Left cardiac atrium (tissue), 4 donors: ENCODE measurements at places on chromosomes 5 and 9.

- no peak for DNase-seq
Observed at GRCh38 chr9:131593091-131593820, 47.9 kb downstream of the PRRT1B start.

DNA sequence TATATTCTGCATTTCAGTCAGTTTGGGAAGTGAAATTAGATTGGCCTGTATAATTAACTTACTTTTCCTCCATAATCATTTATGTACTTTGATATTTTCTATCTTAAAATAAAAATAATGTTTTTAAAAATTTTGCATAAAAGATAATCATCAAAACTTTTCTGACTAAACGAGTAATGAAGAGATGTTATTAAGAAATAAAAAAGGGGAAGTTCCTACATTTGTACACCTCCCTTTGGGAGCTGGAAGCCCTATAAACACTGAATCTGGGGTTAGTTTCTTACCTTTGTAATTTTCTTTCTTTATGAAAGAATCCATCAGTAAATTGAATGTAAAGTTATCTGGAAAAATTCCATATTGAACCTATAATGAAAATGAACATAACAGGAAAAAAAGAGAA, 86.2 kb downstream of the MRPS27 start:
- DNase-seq = no peak

- DNase-seq = no peak
Observed at GRCh38 chr9:34558919-34559623, 30.5 kb downstream of the CNTFR start.

DNA sequence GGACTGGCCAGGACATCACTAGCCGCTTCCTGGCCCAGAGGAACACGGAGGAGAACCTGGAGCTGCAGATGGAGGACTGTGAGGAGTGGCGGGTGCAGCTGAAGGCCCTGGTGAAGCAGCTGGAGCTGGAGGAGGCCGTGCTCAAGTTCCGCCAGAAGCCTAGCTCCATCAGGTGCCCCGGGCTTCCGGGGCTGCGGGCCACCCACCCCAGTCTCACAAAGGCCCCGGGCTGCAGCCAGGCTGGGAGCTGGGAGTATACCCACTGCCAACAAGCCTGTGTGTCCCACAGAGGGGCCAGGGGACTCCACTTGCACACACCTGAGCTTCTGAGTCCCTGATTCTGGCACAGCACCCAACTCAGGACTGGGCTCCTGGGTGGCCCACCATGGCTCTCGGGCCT, 1.7 kb upstream of the RABL6 start:
- no peak for DNase-seq

GRCh38 chr5:10700516-10700915, 60.5 kb downstream of the DAP start:
- no peak for DNase-seq

DNA sequence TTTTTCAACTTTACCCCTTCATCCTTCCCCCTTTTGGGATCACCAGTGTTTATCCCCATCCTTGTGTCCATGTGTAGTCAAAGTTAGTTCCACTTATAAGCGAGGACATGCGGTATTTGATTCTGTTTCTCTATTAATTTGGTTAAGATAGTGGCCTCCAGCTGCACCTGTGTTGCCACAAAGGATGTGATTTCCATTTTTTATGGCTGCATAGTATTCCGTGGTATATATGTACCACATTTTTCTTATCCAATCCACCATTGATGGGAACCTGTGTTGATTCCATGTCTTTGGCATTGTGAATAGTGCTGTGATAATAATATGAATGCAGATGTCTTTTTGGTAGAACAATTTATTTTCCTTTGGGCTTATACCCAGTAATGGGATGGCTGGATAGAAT, 252.4 kb downstream of the ARRDC3 start:
- no peak for DNase-seq

DNA sequence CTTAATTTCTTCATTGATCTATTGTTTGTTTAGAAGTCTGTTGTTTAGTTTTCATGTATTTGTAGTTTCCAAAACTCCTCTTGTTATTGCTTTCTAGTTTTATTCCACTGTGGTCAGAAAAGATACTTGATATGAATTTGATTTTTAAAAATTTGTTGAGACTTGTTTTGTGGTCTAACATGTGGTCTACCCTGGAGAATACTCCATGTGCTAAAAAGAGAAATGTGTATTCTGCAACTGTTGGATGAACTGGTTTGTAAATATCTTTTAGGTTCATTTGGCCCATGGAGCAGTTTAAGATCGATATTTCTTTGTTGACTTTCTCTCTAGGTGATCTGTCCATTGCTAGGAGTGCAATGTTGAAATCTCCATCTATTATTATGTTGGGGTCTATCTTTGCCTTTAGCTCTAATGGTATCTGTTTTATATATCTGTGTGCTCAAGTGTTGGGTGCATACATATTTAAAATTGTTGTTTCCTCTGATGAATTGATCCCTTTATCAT, 150.6 kb upstream of the ATP10B start:
- DNase-seq = no peak

- DNase-seq = no peak
Observed at GRCh38 chr5:69292306-69292705, 40.3 kb downstream of the CCDC125 start.

DNA sequence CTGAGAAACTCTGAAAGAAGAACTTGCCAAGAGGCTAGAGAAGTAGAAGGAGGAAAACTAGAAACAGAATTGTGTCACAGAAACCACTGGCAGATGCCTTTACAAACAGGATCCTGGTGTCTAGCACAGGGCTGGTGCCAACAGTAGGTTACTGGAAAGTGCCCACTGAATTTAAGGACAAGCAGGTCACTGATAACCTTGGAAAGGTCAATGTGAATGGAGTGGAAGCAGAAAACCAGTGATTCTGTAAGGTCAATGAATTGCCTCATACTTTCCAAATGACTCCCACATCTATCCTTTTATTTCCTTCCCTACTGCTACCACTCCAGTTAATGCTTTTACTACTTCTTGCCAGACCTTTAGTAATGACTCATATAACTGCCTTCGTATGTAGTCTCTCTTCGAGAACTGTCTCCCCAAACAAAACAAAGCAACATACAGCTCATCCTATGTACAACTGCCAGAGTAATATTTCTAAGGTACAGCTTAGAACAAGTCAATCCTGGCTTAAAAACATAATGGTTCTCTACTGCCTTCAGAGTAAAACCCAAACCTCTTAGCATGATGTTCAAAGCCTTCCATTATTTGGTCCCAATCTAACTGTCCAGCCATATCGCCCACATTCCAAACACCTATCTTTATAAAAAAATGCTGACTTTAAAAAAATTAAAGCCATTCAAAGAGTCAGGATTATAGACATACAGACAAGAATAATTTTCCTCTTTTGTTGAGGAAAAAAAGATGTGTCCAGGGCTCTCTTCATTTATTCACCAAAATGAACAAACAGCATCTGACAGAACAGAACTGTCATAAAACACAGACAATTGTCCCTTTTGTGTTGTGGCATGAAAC, 52.5 kb downstream of the NR3C1 start:
- no peak for DNase-seq

- no peak for DNase-seq
Observed at GRCh38 chr5:116575326-116576052, 866 bp upstream of the SEMA6A start.

DNA sequence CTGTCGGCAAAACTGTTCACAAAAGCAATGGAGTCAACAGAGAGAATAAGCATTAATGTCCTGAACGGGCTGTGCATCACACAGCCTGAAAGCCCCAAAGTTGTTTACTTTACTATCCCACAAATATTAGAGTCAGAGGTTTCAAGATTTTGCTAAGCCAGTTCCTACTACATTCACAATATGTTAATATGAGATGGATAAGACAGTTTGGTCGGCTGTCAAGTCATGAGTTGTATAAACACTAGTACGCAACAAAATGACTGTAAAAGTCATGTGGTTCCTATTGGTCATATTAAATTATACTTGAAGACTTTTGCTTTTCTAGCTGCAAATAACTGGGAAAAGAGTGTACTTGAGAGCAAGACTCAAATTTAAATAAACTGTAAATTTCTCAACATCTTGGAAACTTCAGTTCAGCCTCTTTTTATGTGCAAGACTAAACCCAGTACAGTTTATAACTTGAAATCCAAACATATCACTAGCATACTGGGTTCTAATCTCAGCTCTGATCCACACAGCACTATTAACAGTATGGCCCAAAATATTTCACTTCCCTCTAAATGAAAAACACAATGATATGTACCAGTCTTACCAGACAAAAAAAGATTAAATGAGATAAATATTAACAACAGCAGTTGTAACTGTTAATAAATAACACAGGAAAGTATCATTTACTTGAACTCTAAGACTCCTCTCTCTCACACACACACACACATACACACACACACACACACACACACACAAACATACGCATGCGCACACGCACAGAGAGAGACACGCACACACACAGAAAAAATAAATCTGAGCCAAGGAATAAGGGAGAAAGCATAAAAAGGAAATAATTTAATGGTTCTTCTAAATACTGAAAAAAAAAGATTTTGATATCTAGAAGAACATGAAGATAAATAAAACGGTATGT, 33.1 kb downstream of the FANCC start:
- DNase-seq = no peak

DNA sequence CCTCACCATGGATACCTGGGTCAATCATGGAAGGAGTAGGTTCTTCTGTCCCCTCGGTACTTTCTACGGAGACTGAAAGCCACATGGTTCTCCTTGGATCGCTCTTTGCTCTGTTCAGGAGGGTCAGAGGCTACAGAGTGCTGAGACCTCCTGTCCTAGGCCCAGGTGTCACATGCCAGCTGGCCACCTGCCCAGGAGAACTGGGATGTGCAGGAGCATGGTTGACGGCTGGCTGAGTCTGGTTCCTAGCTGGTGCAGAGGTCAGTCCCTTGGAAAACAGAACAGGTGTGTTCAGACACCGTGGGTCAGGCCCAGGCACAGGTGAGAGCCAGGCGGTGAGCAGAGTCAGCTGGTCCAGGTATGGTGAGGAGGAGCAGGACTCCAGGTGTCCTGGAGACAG, 416.3 kb downstream of the IRX1 start:
- DNase-seq = no peak

GRCh38 chr5:173496129-173496882, 120.1 kb downstream of the BOD1 start:
- peak; percentile 36 for DNase-seq

DNA sequence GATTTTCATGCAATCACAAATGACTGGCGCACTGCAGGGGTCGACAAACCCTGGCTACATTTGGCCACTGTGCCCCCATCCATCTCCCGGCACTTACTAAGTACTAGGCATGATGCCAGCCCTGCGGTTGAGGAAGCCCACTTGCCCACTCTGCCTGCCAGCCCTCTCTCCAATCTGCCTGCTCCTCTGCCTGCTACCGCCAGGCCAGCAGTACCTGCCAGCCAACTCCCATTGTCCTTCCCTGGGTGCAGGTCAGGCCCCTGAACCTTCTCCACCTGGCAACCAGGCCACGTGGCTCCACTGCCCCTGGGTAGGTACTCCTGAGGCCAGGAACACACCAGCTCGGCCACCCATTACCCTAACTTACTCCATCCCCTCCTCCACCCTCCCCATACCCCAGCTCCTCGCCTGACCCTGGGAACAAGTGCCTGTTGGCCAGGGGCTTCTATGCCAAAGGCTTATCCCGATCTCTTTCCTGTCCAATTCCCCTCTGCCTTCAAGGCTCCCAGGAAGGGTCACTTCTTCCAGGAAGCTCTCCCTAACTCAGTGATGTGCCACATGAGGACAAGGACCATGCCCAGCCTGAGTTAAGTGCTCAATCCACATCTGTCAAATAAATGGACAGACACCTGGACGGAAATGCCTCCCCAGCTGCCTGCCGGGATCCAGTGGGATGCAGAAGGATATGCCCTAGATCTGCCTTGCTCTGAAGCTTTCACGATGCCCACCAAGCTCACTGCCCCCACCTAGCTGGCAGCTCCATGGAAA, 6.6 kb downstream of the EEIG1 start:
- DNase-seq = peak; percentile 24

DNA sequence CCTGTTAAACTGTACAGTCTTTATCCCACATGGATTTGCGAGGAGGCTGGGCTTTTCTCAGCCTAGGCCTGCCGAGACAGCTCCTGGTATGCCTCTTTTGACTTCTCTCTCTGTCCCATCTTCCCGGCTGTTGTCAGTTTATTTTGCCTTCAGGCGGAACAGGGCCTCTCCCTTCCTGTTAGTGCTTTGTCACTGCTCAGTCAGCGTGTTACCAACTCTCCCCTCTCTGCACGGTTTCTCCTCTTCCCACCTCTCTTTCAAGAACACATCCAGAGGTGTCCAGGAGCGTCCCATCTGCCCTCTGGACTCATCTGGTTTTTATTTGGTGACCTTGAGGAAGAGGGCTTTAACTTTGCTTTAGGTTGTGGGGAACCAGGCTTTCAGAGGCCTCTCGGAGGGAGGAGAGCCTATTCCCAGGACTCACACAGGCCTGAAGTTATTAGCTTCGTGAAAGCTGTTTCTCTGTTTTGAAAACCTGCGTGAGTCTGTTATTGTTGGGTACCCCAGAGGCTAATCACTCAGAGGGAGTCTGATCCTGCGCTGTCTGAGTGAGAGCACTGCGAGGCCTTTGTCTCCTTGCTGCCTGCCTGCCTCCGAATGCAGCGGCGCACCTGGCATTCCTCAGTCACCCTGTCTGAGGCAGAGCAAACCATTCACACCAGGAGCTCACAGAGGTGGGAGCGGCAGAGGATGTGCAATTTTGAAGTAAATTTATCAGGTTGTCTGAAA, 234.4 kb upstream of the MPDZ start:
- no peak for DNase-seq

DNA sequence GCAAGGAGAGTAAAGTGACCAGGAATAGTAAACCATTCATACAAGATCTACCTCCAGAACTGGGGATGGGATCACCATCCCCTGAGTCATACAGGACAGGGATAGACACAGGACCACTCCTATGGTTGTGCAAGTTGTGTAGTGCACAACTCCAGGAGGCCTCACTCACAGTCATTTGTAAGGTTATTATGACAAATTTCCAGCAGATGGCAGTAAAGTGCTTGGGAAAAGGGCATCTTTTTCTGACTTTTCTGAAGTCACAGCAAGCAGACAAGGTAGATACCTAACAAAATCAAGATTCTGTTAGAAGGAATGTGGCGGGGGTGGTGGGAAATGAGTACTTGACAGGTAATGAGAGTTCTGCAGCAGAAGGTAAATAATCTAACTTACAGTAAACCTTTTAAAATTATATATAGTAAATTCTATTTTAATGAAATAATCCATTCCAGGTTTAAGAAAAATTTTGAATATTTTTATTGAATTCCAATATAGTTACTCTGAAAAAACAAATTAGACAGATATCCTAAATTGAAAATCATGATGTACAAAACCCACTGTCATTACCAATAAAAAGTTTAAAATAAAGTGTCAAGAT, 16.7 kb upstream of the KIF27 start:
- no peak for DNase-seq

DNA sequence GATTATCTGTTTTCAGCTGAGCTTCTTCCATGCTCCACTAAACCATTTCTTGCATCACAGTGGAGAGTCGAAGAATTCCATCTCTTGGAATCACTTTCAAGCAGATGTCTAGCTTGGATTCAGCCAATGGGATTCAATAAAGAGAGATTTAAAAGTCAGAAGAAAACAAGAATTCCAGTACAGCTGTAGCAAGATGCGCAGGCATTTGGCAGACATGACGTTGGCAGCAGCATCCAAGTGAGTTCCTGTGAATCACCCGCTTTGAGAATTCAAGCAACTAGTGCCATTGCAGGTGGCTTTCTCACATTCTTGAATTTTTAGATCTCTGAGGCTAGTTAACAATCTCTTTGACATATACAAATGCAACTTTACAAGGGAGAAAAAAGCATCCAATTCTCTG, 467.0 kb downstream of the CDH10 start:
- DNase-seq = no peak
